Myocyte (in vitro differentiated cells): ENCODE measurements at places on chromosomes 3 and 15. TPM values are rescaled to one million over a fixed set of nuclear protein-coding genes. Genes with fewer than 3 reads are reported as not detected.
A peak's percentile ranks its signal among the peaks of the same experiment; 100 is the strongest.

GOLGA6B gene
- total RNA-seq = 0.21 TPM in 1 of 2 replicates, not detected in the other

SLC51B gene
- 0.26 TPM in 1 of 2 replicates, not detected in the other for total RNA-seq

AHSG gene
- total RNA-seq = not detected in 2 replicates

C3orf18 gene
- total RNA-seq = 14.0 and 18.6 TPM in 2 replicates

GPR15 gene
- not detected in 2 replicates for total RNA-seq

TM4SF4 gene
- total RNA-seq = 0.21 and 0.47 TPM in 2 replicates

ITPKA gene
- total RNA-seq = 6.2 and 10.7 TPM in 2 replicates

SLC22A14 gene
- total RNA-seq = 0.78 and 0.83 TPM in 2 replicates

ZCWPW2 gene
- 0.64 and 0.83 TPM in 2 replicates for total RNA-seq

TMCO5A gene
- total RNA-seq = not detected in 2 replicates

WDR93 gene
- total RNA-seq = not detected in 2 replicates

DNA sequence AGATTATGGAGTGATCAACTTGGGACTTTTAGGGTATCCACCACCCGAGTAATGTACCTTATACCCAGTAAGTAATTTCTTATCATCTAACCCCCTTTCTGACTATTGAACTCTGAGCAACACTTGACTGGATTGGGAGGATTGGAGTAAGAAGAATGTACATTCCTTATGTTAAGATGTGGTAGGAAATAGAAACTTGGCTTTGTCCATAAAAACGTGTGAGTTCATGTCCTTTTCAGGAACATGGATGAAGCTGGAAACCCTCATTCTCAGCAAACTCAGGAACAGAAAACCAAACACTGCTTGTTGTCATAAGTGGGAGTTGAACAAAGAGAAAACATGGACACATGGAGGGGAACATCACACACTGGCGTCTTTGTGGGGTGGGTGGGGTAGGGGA, 112.3 kb downstream of the PTPRG start:
- no peak for DNase-seq

- no peak for DNase-seq
Observed at GRCh38 chr3:20245781-20246180, 59.8 kb upstream of the SGO1 start.

DNA sequence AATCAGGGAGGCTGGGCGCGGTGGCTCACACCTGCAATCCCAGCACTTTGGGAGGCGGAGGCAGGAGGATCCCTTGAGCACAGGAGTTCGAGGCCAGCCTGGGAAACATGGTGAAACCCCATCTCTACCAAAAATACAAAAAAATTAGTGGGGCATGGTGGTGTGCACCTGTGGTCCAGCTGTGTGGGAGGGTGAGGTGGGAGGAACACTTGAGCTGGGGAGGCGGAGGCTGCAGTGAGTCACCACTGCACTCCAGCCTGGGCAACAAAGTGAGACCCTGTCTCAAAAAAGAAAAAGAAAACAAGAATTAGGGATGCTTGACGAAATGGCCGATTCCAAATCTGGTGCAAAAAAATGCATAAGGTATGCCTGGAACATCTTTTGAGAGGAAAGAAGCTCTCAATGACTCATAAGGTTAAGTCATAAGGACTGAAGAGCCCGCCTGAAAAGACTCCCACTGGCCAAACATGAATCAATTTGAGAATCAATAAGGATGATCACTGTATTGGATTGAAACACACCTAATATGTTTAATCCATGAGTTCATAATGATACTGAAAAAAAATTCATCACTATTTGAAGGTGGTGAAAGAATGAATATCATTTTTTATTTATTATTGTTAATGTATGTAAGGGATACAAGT, 27.7 kb downstream of the BLM start:
- no peak for DNase-seq

- DNase-seq = no peak
Observed at GRCh38 chr15:69909719-69910444, 187.8 kb downstream of the TLE3 start.

GRCh38 chr3:171218069-171218468, 191.5 kb upstream of the SLC2A2 start:
- DNase-seq = no peak

- DNase-seq = peak; percentile 24
Observed at GRCh38 chr3:44729384-44729910, at the start of gene ZNF501. ZNF501 (plus strand) TSS chr3:44729635; CDS start chr3:44734422, 4,787 bp downstream.

GRCh38 chr3:187027531-187028278, 97.4 kb downstream of the ST6GAL1 start:
- no peak for DNase-seq

DNA sequence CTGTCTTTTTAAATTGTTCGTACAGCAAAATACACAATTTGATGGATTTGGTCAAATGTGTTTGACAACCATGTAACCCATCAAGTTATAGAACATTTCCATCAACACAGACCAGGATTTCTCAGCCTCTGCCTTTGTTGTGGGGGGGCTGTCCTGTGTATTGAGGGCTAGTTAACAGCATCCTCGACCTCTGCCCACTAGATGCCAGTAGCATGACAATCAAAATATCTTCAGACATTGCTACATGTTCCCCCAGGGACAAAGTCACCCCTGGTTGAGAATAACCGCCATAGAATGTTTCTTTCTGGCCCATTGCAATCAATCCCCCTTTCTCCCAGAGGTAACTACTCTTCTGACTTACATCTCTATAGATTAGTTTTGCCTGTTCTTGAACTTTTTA, 310.1 kb upstream of the RGMA start:
- no peak for DNase-seq

DNA sequence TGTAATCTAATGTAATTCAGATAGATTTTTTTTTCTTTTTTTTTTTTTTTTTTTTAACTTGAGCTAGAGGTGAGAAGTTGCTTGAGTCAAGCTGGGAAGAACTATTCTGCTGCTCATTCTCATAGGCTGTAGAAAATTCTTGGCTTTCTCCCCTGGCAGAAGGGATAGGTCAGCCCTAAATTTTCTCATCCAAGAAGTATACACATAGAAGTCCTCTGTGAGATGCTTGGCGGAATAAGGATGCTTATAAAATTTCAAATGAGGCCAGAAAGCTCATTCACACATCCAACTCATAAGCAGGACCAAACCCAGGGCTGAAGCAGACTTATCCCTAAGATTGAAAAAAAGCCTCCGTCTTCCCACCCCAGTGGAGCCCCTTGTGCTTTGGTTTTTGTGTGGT, 572.5 kb downstream of the SQOR start:
- no peak for DNase-seq

- peak; percentile 61 for DNase-seq
Observed at GRCh38 chr3:57078635-57079473, 18.4 kb downstream of the SPATA12 start.

DNA sequence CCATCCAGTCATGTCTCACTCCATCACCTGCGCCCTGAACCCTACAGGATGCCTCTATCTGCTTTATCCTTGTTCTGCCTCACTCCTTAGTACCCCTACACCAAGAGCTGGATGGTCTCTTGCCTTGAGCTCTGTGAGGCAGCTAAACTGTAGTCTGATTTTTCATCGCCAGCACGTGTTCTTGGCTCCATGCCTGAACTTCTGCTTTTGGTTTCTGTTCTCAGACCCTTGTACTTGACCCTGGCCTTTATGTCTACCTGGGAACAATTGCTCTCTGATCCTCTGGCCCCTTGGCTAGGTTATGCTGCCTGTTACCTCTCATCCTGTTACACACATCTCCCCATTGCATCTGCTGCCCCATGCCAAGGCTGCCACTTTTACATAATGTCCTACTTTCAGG, 318.0 kb upstream of the LMCD1 start:
- no peak for DNase-seq

DNA sequence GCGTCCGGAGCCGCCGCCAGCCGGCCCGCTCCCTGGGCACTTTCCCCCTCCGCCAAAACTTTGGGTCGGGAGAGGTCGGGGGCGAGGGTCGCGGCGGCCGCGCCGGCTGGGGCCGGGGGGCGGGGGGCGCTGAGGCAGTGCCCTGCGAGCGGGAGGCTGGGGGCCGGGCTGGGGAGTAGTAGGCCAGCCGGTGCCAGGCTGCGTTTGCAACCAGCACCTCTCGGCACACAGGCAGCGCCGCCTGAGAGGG, 452 bp downstream of the BBX start:
- DNase-seq = no peak

DNA sequence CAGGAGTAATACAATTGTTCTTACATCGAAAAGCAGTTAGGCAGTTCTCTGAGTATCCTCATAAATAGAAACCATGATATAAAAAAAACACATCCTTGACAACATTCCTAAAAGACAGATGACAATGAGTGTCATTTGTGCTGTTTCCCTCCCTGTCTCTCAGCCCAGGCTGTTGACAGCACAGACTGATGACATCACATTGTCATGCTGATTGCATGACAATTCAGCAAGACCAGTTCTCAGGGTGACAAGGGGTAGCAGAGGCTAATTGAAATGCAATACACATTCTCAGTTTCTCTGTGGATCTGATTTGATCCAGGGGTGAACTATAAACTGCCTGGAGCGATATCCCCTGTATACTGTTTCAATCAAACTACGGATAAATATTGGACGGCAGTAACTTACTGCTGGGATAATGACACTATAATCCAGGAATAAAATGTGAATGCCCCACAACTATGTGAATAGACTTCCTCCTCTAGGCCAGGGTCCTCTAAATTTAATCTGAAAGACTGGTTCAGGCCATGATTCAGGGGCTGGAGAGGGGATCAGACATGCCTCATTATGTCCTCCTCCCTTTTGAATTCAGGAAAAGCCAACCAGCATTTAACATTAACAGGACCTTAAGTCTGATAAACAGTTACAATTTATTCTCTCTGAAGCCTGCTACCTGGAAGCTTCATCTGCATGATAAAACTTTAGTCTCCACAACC, 16.7 kb upstream of the EIF1B start:
- peak; percentile 14 for DNase-seq

- no peak for DNase-seq
Observed at GRCh38 chr3:52109611-52110301, 44.5 kb downstream of the POC1A start.

- no peak for DNase-seq
Observed at GRCh38 chr3:101122681-101123080, 129.5 kb upstream of the ABI3BP start.

DNA sequence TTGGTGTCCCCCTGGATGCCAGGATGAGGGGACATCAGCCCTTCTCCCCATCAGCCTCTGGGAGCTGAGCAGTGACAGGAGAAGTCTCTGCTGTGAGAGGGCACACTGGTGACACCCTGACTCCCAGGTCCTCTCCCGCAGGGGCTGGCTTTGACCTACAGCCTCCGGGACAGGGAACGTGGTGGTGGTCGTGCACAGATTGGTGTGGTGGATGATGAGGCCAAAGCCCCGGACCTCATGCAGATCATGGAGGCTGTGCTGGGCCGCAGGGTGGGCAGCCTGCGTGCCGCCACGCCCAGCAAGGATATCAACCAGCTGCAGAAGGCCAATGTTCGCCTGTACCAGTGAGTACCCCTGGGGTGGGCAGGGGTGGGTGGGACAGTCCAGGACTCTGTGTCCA, 6.8 kb downstream of the VILL start:
- no peak for DNase-seq

GRCh38 chr15:25508369-25509002, 69.7 kb upstream of the UBE3A start:
- DNase-seq = peak; percentile 62

DNA sequence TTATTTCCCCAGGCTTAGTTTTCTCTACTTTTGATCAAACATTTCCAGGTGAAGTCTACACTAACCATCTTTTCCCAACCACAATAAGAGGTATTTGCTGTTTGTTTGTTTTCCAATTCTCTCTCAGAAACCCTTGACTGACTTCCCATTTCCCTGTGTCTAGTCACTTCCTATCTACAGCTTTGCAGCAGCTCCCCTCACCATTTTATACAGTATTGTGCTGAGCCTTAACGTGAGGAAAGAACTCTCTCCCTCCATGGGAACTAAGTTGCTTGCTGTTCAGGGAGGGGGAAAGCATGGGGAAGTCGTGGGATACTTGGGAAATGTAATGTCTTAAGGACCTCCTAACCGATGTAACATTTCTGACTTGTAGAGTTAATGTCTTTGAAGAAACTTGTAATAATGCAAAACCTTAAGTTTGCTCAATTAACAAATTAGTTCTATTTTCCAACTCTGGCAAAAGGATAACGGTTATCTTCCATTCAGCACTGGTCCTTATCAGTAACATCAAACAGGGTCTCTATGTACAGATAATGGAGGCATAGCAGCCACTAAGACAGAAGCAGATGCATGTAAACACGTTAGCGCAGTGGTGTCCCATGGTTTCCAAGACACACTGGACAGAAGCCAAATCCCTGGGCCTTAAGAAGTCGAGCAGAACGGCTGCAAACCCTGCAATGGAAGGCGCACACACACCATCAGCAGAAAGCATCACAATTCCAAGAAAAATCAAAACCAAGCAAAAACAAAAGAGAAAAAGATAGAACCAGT, 39.7 kb downstream of the NPTN start:
- DNase-seq = no peak

GRCh38 chr15:28252831-28253230, 69.1 kb downstream of the HERC2 start:
- no peak for DNase-seq

GRCh38 chr3:10263646-10264363, 15.5 kb downstream of the TATDN2 start:
- peak; percentile 32 for DNase-seq

DNA sequence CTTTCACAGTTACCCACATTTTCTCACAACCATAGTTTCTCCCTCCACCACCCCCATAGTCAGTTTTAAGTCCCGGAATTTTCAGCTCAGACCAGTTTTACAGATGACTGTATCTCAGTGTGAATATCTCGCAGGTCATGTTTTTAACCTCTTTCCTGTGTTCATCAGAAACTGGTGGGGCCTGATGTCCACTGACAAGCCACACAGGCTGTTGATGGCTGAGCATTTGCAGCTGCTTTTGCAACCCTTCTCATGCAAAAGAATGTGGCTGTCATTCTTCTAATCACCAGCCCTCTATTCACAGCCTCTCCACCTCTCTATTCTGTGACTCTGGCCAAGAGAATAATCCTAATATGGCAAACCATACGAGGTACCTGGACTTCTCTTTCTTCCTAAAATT, 8.5 kb downstream of the GYG1 start:
- peak; percentile 46 for DNase-seq

DNA sequence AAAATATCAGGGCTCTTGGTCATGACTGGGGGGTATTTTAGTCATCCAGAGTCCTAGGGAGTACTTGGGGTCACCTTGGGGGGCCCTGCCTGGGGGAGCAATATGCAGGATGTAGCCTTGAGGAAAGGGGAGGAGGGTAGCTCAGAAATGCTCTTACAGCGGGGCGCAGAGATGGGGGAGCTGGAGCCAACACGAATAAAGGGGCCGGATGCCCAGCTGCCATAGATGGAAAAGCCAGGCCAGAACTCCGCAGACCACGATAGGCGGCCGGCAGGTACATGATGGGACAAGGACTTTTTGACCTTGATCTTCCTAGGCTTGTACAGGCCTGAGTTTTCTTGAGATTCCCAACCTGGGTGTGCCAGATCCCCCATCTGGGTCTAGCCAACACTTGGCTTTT, 47.7 kb upstream of the SLC6A1 start:
- no peak for DNase-seq

- no peak for DNase-seq
Observed at GRCh38 chr3:45997942-45998341, 2.3 kb upstream of the FYCO1 start.

- no peak for DNase-seq
Observed at GRCh38 chr3:59526999-59527398, 477.2 kb upstream of the CFAP20DC start.

GRCh38 chr15:94036156-94036555, 195.2 kb upstream of the MCTP2 start:
- no peak for DNase-seq
